ENCODE measurements at places on chromosomes 16 and 17.
A peak's percentile ranks its signal among the peaks of the same experiment; 100 is the strongest.

DNA sequence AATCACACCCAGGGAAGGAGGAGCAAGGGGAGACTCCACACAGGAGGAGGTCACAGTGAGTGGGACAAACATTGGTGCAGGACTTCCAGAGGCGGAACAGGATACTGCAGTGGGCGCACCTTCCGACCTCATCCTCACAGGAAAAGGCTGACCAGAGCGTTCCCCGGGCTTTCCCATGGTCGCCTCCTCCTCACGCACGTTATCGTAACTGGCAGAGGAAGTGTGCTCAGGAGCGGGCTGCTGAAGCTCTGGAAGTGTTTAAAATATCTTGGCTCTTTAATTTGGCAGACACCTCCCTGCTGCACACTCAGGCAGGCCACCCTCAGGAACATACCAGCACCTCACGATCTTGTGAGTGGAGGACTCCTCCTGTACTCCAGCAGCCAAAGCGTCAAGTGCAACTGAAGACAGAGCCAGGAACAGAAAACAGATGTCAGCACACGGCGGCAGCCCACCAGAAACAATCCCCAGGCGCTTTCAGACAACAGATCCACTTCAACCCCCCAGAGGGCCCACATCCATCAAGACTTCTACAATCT, 17.5 kb downstream of the FANCA start:
- no peak for DNase-seq

DNA sequence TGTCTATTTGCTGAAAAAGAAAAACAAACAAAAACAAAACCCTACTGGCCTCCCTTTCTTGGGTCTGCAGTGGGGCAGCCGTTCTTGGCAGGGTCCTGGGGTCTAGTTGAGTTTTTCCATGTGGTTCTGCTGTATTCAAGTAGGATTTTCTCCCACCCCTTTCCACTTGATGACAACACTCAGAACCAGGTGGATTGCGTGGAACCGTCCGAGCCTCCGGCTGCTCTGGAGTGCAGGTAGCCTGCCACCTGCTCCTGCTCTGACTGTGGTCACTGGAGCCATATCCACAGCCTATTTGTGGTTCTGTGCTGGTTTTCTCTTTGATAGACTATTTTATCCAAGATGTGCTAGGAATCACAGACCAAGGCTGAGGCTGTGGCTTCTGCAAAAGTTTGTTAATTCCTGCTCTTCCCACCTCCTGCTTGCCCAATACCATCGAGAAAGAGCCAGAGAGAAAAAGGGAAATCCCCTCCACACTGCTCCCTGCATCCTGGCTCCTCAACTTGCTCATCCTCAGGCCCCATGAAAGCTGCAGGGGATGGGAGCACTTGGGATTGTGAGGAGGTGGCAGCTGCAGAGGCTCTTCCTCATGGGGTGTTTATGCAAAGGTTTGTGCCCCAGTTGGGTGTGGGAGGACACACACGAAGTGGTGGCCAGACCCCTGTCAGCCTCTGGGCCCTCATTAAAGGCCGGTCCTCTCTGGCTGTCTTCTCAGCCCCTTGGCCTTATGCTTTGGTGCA, 377.8 kb upstream of the TNRC6C start:
- DNase-seq: no peak

DNA sequence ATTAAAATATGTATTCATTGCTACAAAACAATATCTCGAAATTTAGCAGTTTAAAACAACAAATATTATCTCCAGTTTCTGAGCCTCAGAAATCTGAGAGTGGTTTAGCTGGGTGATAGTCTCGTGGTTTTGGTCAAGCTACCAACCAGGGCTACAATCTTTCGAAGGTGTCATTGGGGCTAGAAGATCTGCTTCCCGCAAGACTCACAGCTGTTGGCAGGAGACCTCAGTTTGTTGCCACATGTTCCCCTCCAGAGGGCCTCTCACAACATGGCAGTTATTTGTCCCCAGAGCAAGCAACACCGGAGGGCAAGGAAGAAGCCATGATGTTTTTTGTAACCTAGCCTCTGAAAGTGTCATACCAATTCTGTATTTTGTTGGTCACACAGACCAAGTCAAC, 12.0 kb upstream of the BCAS3 start:
- DNase-seq: no peak

DNA sequence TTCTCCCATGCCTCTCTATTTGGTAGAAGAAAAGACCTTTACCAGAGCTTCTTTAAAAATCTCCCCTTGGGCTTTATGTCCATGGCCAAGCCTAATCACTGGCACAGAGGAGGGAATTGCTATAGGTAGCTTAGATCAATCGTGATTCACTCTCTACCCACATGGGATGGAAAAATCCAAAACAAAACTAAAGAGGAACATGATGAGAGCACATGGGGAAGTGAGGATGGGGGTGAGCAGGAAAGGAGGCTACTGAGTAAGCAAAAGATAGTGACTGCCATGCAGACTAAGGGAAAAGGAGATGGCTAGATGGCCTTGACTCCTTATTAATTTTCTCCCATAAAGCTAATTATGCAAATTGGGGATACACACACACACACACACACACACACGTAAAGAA, 201.2 kb downstream of the HS3ST3A1 start:
- no peak for DNase-seq

DNA sequence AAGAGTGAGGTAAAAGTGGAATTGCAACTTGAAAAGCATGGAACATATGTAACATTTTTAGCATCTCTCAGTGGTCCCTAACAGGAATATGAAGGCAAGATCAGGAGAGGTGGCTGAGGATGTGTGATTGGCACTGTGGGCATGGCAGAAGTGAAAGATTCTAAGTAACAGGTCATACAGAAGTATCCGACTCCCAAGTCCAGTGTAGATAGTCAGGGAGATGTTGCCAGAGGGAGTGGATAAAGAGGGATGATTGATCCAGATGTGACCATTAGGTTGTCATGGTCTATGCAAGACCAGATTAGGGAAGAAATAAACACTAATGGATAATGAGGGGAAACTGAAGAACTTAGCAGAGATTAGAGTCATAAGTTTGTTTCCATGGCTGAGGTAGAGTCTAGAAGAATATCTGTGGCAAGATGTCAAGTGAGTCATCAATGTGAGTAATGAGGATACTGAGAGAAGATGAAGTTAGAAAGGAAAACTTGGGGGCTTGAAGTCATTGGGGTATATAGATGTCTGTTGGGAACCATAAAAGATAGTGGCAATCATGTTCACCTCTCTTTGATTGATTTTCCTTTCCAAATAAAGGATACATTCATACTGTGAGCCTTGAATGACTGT, 23.9 kb upstream of the CAPNS2 start:
- DNase-seq: no peak

DNA sequence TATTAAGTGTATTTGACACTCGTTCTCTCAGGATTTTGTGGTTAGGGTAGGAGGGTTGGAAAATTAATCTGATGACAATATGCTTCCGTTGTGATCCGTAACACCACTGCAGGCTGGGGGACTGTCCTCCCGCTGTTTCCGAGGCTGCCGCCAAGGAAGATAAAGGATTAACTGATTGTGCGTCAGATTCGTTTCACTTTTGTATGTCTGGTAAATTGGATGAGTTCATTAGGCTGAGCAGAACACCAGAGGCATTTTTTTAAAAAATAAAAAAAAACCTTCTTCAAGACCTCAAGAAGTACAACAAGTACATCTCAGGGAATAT, 486.7 kb upstream of the SALL1 start:
- DNase-seq: no peak

- DNase-seq: no peak
These were observed 29.9 kb downstream of the NKD1 start for GRCh38 chr16:50578137-50578536.

GRCh38 chr17:19023209-19023999, 18.8 kb upstream of the FAM83G start:
- no peak for DNase-seq

GRCh38 chr16:48676836-48677235, 66.9 kb upstream of the N4BP1 start:
- no peak for DNase-seq

DNA sequence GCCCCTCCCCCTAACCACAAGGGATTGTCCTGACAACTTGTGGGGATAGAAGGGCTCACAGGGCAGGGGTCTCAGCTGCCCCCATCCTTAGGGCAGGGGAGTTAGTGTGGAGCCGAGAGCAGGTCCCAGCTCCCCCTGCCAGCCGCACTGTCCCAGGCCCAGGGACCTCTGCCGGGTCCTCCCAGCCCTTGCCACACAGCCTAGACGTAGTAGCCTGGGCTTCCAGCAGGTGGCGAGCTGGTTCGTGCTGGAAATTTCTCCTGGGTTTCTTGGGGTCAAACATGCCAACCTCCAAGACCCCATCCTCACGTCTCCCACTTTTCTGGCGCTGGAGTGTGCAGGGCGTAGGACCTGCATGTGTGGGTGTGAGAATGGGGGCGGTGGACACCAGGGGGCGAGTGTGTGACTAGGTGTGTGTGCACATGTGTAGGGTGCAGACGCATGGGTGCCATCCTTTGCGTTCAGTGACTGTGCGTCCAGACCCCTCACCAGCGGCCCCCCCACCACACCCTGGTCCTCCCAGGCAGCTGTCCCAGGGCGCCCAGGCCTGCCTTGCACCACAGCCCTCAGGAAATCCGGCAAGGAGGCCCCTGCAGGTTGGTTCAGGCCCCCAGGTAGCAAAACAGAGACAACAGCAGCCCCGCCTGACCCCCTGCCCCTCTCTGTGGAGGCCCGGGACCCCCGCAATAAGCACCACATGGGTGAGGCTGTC, 29.5 kb downstream of the SBK1 start:
- DNase-seq: peak; percentile 73

DNA sequence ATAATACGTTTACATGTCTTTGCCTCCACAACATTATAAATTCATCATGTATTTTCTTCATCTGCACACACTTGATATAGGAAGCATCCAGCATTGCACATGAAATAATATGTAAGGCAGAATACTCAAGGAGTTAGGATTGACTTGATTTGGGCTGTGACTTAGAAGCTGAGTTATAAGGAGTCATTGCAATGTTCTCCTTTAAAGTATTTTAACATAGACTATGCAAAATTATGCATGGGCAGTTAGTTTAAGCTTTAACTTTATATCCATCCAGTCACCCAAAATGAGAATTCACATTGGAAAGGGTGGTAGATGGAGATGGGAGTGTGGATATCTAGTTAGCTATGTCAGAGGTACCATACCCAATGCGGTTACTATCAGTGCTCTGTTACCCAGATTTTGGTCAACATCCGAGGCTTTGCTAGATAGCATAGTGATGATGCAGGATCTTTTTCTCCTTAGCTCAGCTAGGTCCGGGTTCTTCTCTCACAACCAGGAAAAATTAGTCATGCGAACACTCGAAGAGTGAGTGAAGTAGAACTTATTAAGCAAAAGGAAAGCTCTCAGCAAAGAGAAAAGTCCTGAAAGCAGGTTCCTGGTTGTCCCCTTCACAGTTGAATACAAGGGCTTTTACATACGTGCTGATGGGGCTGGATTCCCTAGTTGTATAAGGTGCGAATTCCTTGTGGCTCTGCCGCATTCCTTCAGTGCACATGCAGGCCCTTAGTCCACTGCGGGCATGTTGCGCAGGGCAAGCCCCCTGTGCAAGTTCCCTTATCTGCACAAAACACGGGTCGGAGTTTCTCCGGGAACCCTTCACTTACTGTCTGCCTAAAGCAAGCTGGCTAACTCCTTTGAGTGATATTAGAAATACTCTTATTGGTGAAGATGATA, 73.1 kb upstream of the FAM20A start:
- DNase-seq: no peak

DNA sequence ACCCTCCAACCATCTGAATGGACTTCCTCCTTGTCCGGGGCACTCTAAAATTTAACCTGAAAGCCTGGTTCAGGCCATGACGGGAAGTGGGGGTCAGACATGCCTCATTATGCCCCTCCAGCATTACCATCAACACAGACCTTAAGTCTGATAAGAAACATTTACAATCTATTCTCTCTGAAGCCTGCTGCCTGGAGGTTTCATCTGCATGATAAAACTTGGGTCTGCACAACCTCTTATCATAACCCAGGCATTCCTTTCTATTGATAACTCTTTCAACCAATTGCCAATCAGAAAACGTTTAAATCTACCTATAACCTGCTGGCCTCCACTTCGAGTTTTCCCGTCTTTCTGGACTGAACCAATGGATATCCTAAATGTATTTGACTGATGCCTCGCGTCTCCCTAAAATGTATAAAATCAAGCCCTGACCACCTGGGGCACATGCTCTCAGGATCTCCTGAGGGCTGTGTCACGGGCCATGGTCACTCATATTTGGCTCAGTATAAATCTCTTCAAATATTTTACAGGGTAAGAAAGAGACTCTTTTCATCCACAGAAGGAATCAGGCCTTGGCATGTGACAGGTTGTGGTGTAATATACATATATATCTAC, 45.6 kb downstream of the LYRM1 start:
- no peak for DNase-seq

DNA sequence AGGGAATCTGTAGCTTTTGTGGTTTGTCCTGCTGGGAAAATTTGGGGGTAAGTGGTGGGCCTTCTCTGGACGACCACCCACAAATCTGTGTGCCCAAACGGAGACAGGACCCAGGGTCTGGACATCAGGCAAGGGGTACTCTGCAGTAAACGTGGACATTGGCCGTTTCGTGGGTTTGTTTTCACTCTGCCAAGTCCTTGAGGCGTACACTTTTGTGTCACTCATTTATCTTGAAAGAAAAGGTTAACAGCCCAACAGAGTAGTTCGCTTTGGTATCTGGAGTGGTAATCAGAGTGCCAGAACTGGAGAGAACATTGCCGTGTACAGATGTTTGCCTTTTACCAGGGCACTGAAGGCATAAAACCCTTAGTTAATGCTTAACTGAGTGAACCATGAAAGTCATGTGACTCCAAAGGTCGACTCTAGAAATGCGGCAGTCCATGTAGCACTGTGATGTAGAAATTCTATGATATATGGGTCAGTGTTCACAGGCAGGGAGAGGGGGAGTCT, 15.4 kb downstream of the NAA60 start:
- no peak for DNase-seq

DNA sequence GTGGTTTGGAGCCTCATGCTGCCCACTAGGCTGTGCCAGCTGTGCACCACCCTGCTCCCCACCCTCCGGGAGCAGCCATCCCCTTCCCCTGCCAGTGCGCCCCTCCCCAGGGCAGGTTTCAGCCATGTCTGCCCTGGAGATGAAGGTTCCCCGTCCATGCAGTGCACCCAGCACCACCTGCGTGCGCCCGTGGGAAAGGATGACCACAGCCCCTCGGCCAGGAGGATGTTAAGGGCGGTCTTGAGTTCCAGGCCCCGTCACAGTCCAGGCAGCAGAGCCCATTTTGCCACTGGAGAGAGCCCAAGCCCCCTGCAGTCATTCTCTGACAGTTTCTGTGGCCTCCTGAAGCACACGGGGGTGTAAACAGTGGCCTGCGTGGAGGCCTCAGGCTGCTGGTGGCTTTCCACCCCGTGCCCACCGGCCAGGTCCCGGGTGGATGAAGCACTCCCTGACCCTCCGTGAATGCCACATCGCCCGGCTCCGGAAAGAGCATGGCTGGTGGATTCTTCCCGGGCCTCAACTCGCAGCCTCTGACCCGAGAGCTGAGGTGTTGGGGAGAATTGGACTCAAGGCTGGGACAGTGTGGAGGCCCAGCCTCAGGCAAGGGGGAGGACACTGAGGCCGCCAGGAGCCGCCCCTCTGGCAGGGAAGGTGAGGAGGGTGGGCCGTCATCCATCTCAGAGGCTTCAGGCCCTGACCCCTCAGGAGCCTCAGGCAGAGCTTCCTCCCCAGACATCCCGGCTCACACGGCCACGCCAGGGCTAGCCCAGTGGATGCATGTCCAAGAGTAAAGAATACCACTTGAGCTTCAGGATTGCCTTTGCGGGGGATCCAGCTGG, 69.7 kb upstream of the CHMP6 start:
- DNase-seq: no peak

GRCh38 chr17:42553161-42553818, 567 bp downstream of the HSD17B1 start:
- DNase-seq: no peak
